ENCODE measurements at places on chromosomes 2 and 18.

DNA sequence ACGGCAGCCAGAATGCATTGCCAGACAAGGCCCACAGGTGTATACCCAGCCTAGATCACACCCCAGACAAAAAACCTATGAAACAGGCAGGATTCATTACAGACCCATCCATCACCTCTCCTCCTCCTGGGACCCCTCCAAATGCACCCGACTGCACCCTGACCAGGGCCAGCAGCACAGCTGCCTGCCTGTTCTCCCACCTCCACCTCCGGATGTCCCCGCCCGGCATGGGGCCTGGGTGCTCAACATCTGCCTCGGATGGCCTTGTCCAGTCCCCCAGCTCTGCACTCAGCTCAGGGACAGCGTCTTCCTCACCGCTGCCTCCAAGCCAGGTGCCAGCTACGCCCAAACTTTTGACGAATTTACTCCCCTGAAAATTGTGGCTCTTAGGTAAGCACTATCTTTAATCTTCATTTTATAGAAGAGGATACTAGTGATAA, 91.1 kb downstream of the TPO start:
- no peak for DNase-seq

- DNase-seq, result no peak
Measured at GRCh38 chr18:3350566-3351527, 88.9 kb downstream of the MYL12B start.

DNA sequence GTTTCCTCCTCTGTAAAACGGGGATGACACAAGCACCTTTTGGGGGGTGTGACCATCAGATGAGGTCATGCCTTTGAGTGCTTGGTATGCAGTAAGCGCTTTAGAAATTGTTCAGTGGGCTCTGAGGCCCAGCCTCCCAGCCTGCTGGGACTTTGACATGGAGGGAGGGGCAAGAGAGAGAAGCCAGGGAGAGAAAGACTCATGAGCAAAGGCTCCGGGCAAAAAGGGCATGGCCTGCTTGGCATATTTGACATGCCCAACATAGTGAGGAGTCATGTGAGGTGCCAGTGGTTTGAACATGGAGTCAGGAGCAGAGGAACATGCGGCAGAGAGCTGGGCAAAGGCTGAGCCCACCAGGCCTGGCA, 14.0 kb downstream of the TNS1 start:
- no peak for DNase-seq

DNA sequence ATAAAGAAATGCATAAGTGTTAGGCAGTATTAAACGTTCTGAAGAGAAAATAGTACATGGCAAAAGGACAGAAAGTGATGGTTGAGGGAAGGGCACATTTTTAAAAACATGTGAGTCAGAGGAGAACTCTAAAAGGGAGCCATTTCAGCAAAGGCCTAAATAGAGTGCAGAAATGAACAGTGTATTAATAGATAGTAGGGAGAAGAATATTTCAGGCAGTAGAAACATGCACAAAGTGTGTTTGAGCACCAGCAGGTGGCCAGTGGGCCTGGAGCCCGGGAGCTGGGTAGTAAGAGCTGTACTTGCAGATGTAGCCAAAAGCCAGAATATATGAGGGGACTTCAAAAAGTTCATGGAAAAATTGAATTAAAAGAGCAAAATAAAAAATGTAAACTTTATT, 288.1 kb upstream of the FIGN start:
- DNase-seq, result no peak

- no peak for DNase-seq
Measured at GRCh38 chr18:43916984-43917383, 639.7 kb upstream of the SYT4 start.

DNA sequence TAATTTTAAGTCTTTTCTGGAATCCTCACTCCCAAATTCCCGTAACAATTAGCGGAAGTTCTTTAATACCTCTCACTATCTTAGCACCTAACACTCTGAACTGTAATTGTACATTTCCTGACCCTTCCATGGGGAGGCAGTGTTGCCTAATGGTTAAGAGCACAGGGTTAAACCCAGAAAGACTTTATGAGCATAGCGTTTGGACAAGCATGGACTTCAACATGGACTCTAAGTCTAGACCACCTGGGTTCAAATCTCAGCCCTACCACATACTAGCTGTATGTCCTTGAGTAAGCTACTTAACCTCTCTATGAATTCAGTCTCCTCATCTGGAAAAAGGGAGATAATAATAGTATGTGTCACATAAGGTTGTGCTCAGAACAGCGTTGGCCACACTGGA, 13.0 kb downstream of the ANTXR1 start:
- peak; percentile 74 for DNase-seq

GRCh38 chr18:44897411-44897810, 216.7 kb downstream of the SETBP1 start:
- DNase-seq, result no peak

DNA sequence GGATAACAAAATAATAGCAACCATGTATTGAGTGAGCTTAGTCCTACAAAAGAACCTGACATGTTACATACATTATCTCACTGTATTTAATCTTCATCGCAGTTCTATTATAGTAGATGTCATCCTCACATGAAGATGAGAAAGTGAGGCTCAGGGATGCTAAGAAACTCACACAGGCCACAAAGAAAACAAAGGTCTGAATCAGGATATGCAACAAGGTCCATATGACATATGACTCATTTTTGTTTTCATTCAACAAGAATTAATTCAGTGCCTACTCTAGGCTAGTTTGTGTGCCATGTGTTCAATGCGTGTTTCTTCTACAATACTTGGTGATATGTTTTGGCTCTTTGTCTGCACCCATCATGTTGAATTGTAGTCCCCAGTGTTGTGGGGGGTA, 219.7 kb upstream of the EPHA4 start:
- no peak for DNase-seq

GRCh38 chr2:236768393-236769140, 198.9 kb downstream of the ACKR3 start:
- DNase-seq, result no peak

- DNase-seq, result no peak
Measured at GRCh38 chr2:157024129-157024528, 233.4 kb upstream of the GALNT5 start.

GRCh38 chr18:46946656-46947282, 29.4 kb downstream of the KATNAL2 start:
- DNase-seq, result peak; percentile 93

DNA sequence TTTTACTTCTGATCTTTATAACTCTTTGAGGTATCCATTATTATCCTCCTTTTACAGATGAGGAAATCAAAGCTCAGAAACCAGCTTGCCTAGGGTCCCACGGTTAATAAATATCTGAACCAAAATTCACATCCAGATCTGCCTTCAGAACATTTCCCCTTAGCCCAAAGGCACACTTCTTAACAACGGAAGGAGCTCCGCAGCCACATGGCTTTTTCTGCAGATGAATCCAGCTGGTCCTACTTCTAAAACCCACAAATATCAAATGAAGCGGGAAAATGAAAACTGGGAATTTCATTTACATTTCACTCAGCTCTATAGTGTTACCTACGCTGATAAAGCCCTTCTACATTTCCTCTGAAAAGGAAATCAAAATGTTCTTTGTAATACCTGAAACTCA, 357.0 kb upstream of the ID2 start:
- DNase-seq, result no peak

DNA sequence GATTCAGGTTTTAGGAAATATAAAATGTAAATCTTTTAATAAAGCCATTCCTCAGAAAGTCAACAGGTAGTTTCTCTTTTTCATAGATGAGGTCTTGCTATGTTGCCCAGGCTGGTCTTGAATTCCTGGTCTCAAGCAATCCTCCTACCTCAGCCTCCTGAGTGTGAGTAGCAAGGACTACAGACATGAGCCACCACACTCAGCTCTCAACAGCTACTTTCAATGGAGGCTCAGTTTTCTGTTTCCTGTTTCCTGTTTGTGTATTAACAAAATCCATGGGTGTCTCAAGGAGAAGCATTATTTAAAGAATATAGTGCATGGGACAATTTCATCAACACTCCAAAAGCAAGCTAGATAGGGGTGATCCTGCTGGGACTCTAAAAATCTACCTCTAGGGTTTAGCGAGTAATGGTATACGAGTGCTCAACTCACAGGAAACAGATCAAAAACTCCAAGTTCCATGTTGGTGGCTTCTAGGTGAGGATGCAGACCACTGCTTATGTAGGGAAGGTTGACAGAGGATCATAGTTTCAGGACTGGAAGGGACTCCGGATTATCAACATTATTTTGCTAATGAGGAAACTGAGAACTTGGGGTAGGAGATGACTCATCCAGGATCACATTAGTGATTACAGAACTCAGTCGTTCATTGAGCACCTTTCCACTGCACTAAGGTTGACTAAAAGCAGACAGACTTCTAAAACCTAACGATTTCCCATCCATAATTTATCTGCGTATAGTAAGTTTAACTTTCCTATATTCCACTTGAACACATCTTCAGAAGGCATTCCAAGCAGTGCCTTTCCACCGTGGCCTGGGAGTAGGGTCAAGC, 61.7 kb upstream of the WIPF1 start:
- DNase-seq, result no peak

DNA sequence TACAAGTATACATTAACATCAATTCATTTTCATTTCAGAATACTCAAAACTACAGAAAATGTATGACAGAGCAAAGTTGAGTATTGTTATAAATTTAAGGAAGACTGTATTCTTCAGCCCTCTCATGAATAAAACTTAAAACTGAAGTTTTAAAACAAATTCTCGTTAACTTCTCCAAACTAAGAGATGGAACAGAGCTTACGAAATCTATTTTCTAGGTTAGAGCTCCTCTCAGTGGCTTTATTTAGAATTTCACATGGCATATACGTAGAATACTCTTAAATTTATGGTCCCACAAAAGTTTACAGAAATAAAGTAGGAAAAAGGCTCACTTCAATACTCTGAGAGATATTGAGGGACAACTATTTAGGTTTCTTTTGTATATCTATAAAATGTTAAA, 612.1 kb downstream of the KCNJ3 start:
- DNase-seq, result peak; percentile 54

DNA sequence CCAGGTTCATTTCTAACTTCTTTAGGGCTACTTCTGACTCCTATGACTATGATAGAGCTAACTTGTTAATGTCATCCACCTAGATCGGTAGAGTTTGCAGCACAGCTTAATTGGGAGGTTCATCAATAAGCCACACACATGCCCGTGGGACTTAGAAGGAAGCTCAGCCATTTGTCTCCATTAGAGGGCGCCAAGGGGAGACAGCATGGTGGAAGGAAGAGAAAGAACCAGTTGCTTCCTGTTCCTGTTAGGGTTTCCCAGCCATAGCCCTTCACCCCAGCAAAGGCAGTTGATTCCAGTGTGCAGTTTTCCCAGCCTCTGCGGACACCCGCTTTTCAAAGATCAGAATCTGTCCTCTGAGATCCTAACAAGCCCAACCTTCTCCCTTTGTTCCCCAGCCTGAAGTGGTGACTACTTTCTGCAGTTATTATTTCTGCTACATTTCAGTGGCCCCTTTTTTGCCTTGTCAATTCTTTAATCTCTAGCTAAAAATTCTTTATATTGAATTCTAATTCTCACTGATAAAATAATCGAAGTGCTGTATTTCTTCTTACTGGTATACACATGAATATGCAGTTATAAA, 30.3 kb downstream of the MAIP1 start:
- peak; percentile 94 for DNase-seq

DNA sequence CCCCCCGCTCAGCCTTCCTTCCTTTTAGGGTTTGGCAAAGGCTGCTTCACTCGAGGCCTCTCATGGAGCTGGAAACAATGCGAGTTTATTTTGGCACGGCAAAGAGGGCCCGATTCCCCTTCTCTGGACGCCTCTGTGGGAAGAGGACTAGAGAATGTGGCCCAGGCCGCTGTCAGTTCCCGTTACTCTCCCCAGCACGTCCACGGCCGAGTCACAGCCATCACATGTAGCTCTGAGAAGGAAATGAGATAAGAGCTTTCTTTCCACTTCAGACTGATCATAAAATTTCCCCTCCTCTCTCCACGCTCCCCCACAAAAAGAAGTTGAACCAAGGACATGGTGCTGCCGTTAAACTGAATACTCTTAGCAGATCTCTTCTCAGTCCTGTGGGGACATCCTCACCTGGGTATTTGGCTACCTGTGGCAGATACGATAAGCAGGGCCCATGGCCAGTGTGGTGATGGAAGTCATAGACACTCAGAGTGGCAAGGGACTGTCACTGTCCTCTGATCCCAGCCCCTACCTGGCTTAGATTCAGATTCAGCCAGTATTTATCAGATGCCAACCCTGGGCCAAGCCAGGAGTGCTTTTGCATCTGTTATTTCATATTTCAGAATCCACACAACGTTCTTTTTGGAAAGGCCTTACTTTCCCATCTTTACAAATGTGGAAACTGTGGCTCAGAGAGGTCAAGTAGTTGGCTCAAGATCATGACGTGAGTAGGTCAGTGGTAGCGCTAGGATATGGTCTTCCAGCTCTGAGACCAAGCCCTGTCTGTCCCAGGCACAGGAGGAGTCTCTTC, 101.2 kb downstream of the MCFD2 start:
- no peak for DNase-seq

DNA sequence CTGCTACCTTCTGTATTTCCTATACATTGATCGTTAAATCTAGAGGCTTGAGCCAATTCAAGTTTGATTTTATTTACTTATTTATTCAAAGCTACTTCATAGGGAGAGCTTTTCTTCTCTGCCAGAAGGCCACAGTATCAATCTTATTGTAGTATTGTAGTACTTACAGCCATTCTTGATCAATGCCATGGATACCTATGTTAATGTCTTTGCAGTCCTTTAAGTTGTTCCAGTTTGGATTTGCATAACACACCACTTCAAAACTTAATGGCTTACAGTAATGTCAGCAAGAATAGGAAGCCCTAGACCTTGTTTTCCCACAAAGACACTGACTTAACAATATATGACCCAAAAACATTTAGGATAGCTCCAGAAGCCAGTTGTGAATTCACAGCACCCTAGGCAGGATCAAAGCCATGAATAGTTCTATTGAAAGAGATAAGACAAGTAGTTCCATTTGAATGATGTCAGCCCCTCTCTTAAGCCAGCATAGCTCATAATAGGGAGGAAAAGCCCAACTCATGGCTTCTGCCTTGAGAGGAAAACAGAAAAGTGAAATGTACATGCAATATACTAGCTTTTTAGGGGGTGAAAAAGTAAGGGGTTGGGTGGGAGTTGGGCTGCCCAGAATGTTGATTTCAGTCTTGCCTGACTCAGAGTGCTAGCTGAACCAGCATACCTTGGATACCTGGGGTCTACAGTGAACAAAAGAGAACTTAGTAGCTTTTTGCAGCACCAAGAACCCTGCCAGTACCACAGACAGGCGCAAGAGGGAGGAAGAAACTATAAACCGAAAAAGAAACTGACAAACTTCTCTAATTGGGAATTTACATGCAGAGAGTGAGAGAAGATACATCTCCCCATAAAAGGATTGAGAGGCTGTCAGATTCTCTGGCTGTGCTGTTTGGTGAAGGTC, 101.4 kb downstream of the CAMKMT start:
- DNase-seq, result no peak

- DNase-seq, result no peak
Measured at GRCh38 chr18:68796936-68797690, 767 bp upstream of the CCDC102B start.

- DNase-seq, result no peak
Measured at GRCh38 chr2:174571669-174572323, 25.8 kb downstream of the WIPF1 start.

GRCh38 chr2:120075545-120075944, 62.7 kb downstream of the EPB41L5 start:
- DNase-seq, result no peak

GRCh38 chr2:133508546-133509165, 59.6 kb downstream of the NCKAP5 start:
- no peak for DNase-seq

- DNase-seq, result peak; percentile 53
Measured at GRCh38 chr2:191347881-191348280, 102.7 kb downstream of the MYO1B start.

- DNase-seq, result no peak
Measured at GRCh38 chr2:232265329-232265728, 113.2 kb upstream of the ALPP start.

- peak; percentile 46 for DNase-seq
Measured at GRCh38 chr18:9025091-9025838, 77.2 kb upstream of the NDUFV2 start.
